ENCODE measurements at places on chromosomes 11 and 22. TPM values are rescaled to one million over a fixed set of nuclear protein-coding genes. Genes with fewer than 3 reads are reported as not detected.

The ANO5 gene
- total RNA-seq: 0.49 TPM

The CRYAB gene
- total RNA-seq: 203 TPM

- DNase-seq: no peak
Measured at GRCh38 chr11:3167143-3168119, 2.3 kb upstream of the OSBPL5 start.

DNA sequence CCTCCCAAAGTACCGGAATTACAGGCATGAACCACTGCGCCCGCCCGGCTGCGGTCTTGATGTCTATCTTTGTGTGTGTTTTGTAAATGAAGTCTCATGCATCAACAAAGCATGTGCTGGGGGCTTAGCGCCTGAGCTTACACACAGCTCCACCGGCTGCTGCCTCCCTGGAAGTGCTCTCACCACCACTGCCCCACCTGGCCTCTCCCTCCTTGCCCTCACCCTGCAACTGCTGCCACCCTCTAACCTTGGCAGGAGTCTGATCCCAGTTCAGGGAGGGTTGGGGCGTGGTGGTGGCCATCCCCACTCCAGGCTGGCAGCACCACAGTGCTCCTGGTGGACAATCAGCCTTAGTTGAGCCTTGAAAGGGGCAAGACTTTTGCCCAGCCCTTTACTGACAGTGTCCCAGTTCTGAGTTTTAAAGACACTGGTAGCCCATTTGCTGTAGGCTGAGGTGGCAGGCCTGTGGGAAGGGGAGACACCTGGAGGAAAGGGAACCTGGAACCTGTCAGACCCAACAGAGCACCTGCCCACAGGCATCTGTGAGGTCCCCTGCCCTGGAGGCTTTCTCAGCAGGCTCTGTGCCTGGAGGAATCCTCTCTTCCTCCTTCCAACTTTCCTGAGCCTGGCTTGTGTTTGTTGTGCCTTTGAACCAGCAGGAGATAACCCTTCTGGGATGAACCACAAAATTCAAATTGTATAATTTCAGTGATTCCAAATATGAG lies 42.4 kb upstream of the WEE1 start:
- DNase-seq: no peak

DNA sequence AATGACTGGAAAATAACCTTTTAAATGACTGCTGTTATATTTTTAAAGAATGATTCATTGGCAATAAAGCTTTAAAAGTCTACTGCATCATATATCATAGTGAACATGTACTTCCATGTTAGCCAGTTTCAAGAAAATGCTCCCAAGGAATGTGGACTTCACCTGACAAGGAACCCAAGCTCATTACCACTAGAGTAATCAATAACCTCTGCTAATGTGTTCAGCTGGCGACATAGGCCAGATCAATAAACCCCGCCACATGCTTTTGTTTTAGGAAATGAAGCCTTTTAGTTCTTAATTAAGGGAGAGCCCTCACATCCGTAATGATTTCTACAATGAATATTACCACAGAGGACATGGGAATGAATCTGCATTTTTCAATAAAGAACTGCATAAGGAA lies 1219.9 kb upstream of the CNTN5 start:
- DNase-seq: no peak

GRCh38 chr11:59689015-59689414 lies 20.2 kb upstream of the PATL1 start:
- no peak for DNase-seq

GRCh38 chr22:36239401-36240171 lies at the start of gene APOL2:
Gene APOL2, minus strand, starts transcription at chr22:36239527. Its CDS starts 6,365 bp downstream, at chr22:36233162.
- peak; percentile 93 for DNase-seq

DNA sequence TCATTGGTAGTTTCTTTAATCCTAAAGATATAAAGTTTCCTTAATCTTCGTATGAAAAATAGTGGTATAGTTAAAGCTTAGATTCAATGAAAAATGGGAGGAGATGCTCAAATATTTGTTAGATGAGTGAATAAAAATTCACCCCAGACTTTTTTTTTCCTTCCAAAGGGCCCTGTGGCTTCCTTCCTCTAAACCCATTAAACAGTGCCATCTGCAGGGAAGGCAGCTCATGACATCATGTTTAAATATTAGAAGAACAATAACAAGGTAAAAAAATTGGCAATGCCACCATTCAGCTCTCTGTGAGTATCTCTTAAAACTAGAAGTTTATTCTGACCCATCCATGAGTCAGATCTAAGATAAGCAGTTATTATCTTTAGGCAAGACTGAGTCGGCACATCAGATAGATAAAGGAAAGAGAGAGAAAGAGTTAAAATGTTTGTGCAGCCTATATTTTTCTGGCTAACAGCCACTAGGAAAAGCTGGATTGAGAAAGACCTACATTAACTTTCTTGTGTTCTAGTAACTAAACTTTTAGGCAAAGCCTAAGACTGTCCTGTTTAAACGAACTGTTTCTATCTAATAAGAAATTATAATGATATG lies 19.1 kb upstream of the OOSP1 start:
- DNase-seq: no peak

GRCh38 chr22:42324990-42325710 lies 54.7 kb upstream of the TCF20 start:
- no peak for DNase-seq

DNA sequence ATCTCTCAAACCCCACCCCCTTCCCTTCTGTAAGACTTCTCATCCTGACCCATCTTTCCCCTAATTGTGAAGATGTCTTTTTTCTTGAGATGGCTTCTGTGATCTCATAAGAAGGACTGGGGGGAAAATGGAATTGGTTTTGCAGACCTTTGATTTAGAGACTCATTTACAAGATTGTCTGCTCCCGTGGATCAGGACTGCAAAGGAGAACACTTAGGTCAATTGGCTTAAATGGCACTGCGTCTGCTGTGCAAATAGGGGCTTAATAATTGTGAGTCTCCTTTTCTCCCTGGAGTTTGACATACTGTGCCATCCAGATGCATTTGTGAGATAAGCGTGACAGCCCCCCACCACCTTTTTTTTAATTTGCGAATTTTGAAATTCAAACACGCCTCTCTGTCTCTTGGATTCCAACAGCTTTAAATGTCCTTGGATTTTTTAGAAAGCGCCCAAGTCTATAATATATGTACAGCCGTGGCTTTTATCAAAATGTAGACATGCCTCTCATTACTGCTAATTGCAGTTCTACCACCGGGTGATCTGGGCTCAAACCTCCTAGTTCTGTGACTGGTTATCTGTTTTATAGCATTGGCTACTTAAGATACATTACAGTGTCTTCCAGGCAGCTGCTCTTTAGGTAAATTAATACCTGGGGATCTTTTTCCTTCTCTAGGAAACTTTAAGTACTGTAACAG lies 150.0 kb downstream of the DBX1 start:
- no peak for DNase-seq

DNA sequence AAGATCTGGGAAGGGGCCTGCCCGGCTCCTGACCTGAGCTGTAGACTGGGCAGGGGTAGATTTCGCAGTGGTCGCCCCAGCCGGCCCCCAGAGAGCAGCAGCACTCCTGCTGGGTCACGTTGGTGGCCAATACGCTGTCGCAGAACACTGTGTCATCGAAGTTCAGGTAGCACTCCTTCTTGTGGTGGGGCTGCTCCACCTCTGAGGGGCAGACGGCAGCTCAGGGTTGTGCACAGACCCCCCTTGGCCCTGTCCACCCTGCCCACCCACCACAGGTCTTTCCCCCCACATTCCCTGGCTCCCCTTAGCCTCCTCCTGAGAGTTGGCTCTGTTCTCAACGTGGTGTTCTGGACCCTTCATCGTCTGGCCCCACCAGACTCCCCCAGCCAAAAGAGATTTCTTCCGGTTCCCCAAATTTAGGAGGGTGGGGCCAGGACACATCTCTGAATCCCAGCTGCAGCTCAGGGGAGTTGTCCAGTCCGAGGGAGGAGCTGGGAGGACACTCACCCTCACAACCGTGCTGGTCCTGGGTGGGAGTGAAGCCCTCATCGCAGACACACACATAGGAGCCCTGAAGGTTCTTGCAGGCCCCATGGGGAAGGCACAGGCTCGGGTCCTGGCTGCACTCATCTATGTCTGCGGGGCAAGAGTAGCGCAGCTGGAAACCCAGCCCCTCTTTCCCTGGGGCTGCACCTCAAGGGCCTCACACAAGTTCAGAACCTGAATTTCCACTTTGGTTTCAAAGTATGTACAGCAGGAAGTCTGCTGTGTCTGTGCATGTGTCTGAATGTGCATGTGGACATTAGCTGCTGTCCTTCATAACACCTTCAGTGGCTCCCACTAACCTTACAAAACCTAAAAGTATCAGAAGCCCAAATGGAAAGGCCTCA lies 16.5 kb downstream of the SCYL1 start:
- DNase-seq: no peak

DNA sequence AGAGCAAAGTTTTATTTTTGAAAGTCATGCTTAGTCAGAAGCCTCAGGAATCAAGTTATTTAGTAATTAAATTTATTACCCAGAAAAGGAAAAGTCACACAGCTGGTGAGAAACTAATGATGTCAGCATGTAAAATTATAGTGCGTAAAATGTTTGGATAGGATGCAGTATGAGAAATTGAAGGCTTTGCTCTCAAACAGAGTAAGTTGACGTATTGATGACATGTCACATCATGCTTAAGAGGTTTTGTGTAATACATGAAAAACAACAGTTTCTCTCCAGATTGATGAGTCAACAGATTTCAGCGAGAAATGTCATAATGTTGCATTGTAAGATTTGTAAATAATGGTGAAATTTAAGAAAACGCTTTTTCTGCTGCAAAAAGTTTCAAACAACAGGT lies 769.8 kb downstream of the METTL15 start:
- no peak for DNase-seq

DNA sequence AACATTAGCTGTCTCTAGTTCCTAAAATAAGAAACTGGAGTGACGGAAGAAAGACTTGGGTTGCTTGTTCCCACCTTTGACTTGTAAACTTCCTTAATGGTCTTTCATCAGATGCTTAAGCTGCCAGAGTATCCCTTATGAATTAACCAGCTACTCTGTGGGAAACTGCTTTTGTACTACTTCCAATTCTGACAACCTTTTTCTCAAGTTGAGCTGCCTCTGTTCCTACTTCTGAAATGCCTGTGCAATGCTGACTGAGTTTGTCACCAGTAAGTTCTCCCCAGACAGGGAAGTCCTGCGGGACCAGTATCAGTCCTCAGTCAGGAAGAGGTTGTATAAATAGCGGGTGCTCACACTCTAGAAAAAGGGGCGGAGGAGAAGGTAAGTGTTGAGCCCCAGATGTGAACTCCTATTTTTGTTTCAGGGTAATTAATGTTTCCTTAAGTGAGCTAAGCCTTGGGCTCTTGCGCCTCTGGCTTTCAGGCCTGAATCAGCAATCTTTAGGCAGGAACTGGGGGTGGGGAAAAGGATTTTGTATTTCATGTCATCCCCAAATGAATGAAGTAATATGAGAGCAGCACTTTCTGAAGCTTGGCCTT lies 67.2 kb downstream of the CECR2 start:
- no peak for DNase-seq

GRCh38 chr11:65992056-65992455 lies 9.9 kb downstream of the EIF1AD start:
- DNase-seq: no peak

The NARS2 gene
- total RNA-seq: 14.7 TPM

GRCh38 chr11:12376259-12377081 lies 901 bp upstream of the PARVA start:
- DNase-seq: no peak

DNA sequence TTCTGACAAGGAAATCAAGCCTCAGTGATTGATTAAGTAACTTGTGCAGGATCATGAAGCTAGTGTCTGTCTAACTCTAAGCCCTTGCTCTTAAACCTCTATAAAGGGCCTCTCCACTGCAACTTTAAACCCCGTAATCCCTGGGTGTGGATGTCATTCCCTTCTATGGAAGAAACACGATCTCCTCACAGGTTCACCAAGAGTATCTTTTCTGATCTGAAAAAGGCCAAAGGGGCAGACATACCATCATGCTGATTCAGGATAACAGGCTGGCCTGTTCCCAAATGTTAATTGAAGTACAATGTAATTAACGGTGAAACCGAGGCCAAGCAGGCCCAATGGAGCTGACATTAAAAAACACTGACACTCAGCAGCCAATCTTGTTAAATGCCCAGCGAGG lies 17.1 kb downstream of the TTC12 start:
- DNase-seq: no peak

DNA sequence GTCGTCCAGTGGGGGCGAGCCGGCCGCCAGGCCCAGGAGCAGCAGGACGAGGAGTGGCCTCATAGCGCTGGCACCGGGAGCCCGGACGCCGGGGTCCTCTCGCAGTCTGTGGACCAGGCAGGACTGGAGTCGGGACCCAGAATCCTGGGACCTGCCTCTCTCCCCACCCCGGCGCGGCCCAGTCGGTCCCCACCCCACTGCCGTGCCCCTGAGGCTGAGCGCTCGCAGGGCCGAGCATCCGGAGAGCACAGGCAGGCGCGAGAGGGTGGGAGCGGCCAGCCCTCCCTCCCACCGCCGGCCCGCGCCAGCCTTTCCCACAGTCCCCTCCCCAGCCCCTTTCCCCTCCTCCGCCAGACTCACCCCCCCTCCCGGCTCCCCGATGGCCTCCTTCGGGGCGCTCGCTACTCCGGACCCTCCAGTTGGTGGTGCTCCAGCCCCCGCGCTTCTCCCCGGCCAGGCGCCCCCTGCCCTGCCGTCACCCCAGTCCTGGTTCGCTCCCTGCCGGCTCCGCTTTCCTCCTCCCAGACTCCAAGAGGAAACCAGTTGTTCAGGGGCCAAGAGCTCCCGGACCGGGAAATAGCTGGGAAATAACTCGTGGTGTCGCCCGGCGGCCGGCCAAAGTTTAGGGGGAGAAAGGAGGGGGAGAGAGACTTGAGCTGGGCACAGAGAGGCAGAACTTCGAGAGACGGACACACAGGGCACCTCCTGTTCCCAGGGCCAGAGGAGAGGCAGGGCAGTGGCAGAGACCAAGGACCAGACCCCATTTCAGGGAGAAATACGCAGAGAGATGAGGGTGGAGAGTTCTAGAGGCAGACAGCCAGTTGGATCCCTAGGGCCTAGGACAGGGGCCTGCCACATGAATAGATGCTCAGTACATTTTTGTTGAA lies at the start of gene C1QTNF5:
Gene C1QTNF5 (minus strand): TSS at position 549 of the 887 bp plus-strand sequence. CDS start 486 bp downstream, at position 63.
- peak; percentile 93 for DNase-seq

GRCh38 chr22:50621356-50621880 lies 6.5 kb downstream of the ARSA start:
- DNase-seq: no peak

The CNIH2 gene
- total RNA-seq: 1.1 TPM

- no peak for DNase-seq
Measured at GRCh38 chr22:19576460-19577421, 52.5 kb upstream of the CLDN5 start.

DNA sequence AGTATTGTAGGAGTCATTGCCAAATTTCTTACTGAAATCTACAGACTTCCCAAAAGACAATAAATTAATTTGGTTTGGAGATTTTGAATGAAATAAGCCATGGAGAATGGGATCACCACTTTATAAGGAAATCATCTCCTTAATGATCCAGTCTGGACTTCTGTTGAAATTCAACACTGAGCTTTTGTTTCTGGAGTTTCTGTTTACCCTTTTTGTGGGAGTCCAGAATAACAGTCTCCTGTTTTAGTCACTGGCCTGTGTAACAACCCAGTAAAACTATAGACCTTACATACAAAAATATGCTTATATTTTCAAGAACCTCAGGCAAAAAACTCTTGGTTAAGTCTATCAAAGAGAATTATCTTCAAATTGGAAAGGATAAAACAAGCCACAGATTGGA lies 321.7 kb upstream of the PLET1 start:
- no peak for DNase-seq
